Memory B cell (primary cell): ENCODE measurements at places on chromosomes 11 and 22.
A peak's percentile ranks its signal among the peaks of the same experiment; 100 is the strongest.

GRCh38 chr11:32305460-32305859, 129.9 kb downstream of the WT1 start:
- no peak for DNase-seq

GRCh38 chr11:33086017-33086416, 46.6 kb downstream of the TCP11L1 start:
- DNase-seq, result no peak

- no peak for DNase-seq
These were observed 138.6 kb downstream of the KIRREL3 start for GRCh38 chr11:126861796-126862459.

DNA sequence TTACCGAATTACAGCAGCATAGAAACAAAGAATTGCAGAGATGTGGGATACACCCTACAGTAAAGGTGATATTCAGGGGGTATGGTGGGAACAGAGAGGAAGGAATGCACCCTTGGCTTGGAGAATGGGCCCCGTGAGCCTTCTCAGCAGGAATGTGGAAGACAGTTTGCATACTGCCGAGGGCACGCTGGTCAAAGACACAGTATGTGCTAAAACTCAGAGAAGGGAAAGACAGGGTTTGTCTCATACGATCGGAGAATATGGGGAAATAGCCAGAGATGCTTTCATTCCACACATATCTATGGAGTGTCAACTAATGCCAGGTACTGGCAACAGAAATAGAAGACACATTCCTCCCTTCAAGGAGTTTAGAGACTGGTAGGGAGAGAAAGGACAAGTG, 36.9 kb downstream of the UBASH3B start:
- DNase-seq, result no peak

DNA sequence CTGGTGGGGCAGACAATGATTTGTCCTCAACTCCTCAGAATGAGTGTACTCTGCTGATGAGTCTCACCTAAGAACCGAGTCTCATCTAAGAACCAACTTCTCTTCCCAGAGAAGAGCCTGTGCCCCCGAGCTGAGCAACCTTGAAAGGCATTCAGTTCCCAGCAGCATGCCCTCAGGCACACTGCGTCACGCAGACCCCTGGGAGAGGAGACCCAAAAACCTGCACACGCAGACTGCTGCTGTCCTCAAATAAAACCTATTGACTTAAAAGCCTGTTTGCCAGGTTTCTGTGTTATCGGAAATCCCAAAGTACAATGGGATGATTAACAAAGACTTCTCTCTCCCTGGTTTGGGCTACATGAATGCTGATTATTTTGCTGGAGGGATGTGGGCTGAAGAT, 121.2 kb downstream of the C11orf58 start:
- DNase-seq, result no peak

- no peak for DNase-seq
These were observed 59.4 kb downstream of the RTL6 start for GRCh38 chr22:44438481-44439131.

- no peak for DNase-seq
These were observed 347.0 kb upstream of the SYN3 start for GRCh38 chr22:33405194-33405593.

- no peak for DNase-seq
These were observed 1053.8 kb downstream of the LRRC4C start for GRCh38 chr11:40405614-40406013.

DNA sequence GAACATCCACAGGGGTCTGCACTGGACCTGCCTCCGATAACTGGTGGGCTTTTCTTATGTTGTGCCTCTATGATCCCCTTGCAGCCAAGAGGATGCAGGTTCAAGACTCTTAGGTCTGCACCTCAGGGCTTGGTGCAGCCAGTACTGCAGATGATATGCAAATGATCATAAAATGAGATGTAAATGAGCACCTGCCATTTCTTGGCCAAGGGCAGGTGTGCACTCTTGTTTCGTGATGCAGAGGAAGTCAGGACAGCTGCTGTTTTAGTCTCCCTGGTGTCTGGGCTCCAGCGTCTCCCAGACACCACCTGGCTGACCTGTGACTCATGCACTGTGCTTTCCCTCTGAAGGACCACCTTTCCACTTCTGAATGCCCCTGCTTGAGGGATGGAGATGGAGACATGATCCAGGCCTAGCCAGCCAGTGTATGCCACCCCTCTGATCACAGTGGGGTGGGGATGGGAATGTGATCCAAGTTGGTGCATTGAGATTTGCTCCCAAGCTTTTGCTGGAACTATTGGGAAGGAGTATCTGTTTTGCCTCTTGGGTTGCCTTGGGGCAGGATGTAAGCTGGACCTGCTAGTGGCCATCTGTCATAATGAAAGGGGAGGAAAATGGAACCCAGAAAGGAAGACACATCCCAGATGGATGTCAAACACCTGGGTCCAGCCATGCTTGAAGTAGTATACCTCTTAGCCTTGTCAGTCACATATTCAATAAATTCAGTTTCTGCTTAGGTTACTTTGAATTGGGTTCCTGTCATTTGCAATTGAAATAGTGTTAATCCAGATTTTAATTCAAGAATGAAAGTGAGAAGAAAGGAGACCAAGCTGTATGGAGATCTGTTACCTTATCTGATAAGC, 3.3 kb upstream of the KCNJ11 start:
- DNase-seq, result no peak

GRCh38 chr11:111913997-111914396, 1.5 kb downstream of the HSPB2 start:
- no peak for DNase-seq

GRCh38 chr11:107691000-107691750, 20.7 kb downstream of the SLN start:
- no peak for DNase-seq

DNA sequence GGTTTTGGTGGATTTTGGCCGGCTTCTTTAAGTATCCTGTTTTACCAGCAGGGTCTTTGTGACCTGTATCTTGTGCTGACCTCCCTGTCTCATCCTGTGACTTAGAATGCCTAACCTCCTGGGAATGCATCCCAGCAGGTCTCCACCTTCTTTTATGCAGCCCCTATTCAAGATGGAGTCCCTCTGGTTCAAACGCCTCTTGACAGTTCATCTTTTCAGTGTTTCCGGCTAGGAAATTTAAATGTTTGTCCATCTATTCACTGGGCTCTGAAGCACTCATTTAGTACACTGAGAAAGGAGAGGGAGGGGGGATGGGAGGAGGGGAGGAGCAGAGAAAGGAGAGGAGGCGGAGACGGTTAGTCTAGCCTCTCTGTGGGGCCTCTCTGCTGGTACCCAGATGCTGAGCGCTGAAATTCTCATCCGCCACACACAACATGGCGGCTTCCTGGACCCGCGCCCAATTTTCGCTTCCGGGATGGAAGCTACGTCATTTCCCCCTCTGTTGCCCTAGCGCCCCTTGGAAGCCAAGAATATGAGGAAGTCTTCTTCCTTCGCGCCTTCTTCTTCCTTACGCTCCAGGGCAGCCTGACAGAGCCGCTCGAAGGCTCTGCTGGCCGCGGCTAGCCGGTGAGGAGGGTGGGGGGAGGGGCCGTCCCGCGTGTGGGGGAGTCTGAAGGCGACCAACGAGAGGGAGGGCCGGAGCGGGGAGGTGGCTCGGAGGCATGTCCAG, 69.0 kb upstream of the SYT13 start:
- peak; percentile 79 for DNase-seq

DNA sequence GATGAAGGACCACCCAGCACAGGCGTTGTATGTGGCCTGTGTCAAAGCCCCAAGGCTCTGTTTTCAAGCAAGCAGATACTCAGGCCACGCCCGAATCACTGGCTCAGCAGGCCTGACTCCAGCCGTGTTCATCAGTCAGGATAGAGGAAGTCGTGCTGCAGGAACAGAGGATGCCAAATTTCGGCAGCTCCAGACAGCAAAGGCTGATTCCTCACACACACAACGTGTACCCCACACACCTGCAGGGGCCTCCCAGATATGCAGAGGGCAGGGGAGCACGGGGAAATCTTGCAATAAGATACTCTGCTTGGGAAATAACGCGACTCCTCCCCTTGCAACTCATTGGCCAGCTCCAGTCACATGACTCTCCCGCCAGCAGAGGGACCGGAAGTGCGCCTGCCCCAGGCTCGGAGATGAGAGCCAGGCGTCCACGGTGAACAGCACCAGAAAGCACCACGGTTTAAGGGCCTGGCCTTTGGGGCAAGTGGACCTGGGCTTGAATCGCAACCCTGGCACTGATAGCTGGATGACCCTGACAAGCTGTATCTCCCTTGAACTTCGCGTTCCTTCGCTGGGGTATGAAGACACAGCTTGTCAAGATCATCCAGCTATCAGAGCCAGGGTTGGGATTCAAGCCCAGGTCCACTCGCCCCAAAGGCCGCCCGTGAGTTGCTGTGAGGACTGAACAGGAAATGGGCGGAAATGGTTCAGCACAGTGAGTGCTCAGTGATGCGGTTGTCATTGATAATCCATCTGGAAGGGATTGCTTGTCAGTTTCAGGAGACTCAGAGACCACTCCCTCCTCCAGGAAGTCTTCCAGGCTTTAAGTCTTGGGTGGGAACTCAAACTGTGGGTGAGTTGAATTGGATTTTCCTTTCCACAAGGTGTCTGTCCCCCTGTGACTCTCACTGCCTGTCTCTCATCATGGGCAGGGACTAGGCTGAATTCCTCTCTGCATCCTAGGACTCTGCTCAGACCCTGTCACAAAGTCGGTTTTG, 88.5 kb downstream of the MYEOV start:
- no peak for DNase-seq

GRCh38 chr11:32379719-32380118, 55.6 kb downstream of the WT1 start:
- DNase-seq, result no peak

GRCh38 chr22:31092161-31092560, 11.0 kb downstream of the SMTN start:
- DNase-seq, result no peak

DNA sequence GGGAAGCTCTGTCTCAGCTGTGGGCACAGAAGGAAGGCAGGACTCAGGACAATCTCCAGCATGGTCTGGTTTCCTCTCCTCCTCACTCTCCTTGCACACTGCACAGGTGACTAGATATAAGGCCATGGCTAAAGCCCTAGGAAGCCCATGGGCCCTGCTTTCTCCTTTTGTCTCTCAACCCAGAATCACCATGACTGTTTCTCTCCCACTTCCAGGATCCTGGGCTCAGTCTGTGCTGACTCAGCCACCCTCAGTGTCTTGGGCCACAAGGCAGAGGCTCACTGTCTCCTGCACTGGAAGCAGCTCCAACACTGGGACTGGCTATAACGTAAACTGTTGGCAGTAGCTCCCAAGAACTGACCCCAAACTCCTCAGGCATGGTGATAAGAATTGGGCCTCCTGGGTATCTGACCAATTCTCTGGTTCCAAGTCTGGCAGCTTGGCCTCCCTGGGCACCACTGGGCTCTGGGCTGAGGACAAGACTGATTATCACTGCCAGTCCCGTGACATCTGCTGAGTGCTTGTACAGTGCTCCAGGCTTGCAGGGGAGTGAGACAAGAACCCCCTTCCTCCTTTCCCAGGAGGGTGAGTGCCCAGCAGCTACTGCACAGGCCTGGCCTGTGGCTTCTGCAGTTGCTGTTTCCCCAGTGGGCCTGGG, 104.0 kb upstream of the TOP3B start:
- DNase-seq, result no peak

DNA sequence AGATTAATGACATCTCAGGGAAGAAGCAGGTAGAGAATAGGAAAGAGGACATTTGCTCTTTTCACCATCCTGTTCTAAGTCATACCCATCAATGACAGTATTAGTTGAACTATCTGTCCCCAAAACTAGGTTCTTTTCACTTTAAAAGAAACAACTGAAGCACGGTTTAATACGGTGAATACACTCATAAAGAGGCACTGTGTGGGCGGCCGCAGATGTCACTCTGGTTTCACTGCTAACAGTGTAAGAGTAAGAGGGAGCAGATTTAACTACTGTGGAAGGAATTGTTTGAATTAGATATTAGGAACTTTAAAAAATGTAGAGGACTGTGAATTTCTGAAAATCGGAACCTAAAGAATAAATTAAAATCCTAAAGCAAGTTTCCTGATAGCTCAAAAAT, 49.5 kb downstream of the VSIG10L2 start:
- DNase-seq, result no peak

DNA sequence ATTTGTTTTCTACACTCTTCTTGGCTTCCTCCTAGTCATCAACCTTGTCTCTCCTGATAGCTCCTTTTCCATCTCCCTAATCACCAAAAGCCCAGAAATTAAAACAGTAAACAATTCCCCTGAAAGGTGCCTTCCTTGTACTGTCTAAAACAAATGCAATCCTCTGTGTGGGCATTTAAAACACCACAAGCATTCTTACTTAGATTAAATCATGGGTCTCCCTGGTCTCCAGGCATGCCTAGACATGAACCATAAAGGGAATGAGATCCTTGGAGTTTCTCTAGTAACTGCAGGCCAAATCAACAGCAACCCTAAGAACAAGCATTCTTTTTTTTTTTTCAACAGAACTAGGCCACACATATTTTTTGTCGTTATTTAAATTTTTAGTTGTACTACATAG, 1.9 kb downstream of the BTG4 start:
- no peak for DNase-seq

DNA sequence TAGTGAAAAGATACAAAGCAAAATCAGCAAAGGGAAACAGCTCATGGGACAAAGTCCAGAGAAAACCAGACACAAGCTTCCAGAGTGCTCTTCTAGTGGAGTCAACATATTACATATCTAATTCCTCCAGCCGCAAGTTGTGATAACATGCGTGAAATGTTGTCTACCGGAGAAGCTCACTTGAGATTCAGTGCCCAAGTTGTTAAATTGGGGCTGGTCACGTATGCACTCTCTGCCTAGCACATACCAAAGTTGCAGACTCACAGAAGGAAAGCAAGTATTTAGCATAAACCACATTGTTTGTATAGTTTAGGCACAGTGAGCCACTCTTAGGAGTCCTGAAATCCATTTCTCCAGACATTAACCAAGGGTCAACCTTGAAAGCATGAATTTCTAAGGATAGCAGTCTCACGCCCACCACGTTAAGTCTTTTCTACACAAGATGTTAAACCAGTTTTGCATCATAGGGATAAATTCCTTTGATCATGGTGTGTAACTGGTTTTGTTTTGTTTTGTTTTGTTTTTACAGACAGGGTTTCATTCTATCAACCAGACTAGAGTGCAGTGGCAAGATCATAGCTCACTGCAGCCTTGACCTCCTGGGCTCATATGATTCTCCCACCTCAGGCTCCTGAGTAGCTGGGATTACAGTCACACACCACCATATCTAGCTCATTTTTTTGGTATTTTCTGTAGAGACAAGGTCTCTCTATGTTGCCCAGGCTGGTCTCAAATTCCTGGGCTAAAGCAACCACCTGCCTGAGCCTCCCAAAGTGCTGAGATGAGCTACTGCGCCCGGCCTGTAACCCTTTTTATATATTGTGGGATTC, 39.5 kb upstream of the EP300 start:
- DNase-seq, result no peak

- no peak for DNase-seq
These were observed 56.1 kb upstream of the CRTAM start for GRCh38 chr11:122782222-122782621.

DNA sequence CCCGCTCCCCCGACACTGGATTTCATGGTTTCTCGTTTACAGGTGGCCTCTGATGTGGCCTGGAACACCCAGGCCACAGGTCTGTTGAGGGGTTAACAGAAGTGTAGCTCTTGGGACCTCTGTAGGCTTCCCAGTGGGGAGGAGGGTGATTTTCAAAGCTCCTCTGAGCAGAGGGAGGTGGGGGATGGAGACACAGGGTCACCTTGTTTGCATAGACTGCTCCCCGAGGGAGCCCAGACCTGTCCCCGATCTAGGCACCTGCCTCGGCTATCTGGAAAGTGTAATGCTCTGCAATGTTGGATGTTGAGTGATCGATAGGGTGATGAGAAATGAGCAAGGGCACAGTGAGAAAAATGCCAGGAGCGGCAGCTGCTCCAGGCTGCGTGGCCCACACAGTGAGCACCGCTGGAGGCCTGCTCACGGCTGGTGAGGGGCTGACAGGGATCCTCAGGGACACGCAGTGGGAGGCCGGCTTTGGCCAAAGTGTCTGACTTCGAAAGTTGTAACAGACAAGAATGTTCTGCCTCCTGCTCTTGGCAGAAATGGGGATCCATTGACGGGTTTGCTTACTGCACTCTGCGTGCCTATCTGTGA, 594.1 kb downstream of the BRD1 start:
- DNase-seq, result no peak
